Suppressor macrophage treated with lipopolysaccharide for 1 hour (primary cell): ENCODE measurements at places on chromosomes 3 and 15.

DNA sequence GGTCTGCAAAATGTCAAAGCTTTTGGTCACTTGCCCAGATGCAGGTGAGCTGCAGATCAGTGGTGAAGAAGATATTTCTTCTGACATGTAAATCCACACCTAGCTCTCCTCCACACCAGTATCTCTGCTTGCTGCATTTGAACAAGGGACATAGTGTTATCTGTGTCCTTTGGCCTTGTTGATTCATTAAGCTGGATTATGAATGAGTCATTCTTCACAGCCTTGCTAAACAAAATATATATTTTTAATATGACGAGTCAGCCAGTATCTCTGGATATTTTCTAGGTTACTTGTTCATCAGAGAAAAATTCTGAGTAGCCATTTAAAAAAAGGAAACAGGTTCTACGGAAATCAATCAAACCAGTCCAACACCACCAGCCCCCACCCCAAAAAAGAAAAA lies 190.6 kb upstream of the ADAMTS9 start:
- no peak for DNase-seq

- no peak for DNase-seq
Measured at GRCh38 chr15:82730022-82730530, 20.4 kb upstream of the AP3B2 start.

DNA sequence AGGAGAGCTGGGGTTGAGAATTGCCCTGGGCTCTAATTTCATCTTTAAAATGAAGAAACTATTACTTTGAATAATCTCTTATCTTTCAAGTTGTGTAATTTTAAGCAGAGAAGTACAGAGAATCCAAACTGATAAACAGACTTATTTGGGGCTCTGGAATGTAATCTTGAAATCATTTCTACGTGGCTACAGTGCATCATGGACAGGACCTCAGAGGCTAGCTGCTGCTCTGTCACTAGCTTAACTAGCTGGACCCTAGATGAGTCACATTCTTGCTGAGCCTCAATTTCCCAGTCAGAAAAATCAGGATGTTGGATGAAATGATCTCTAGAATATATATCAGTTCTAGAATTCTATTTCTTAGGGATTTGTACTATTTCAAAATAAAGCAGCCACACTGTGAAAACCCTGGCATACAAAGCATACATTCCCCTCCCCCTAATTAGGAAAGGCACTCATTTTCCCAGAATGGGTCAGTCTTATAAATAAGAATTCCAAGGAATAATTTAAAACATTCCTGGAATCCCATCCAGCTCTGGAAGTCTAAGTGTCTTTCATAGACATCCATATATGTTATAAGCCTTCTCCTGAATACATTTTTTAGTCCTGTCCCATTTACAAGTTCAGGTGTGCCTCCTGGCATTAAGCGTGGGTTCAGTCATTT lies 47.2 kb downstream of the RASGRP1 start:
- no peak for DNase-seq

- DNase-seq: no peak
Measured at GRCh38 chr15:94105760-94106159, 125.6 kb upstream of the MCTP2 start.

GRCh38 chr15:75206803-75207617 lies 5.3 kb downstream of the C15orf39 start:
- DNase-seq: no peak
